ENCODE measurements at places on chromosomes 11 and 22.

DNA sequence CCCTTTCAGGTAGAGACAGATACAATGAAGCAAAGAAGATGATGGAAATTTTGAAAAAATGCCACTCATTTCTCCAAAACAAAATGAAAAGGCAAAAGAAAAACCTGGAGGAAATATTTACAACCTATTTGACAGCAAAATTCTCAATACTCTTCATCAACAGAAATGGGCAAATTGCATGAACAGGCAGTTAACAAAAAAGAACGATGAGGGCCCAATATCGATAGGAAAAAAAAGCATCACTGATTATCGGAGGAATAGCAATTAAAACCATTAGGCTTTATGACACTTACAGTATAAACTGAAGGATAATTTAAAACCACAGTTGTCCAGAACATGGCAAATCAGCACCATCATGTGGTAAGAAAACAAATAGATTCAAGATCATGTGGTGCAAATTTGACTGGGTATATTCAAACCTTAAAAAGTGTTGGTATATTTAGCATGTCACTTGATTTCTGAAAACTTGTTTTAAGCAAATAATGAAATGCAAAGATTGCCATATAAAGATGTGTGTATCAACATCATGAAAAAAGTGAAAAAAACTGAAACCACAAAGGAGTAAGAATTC, 222.9 kb downstream of the BRD1 start:
- DNase-seq: no peak

DNA sequence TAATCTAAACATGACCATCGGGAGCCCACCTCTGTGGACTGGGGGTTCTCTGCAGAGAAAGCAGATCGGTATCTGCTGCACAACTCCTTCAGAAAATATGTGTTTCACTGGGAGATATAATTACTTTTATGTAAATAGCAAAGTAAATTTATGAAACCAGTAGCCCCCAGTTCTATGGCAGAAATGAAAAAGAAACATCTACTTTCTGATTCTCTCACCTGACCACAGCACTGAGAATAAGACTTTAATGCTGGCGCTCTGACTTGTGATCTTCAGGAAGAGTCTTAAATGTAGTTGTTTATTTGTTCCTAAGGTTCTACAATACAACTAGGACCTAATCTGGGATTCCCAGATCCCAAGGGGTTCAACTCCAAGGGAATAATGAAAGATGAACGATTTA, 518.0 kb downstream of the DLG2 start:
- DNase-seq: no peak

GRCh38 chr11:63007920-63008319, 7.7 kb downstream of the SLC22A8 start:
- DNase-seq: no peak

- no peak for DNase-seq
Measured at GRCh38 chr22:23261900-23262450, 81.7 kb downstream of the BCR start.

DNA sequence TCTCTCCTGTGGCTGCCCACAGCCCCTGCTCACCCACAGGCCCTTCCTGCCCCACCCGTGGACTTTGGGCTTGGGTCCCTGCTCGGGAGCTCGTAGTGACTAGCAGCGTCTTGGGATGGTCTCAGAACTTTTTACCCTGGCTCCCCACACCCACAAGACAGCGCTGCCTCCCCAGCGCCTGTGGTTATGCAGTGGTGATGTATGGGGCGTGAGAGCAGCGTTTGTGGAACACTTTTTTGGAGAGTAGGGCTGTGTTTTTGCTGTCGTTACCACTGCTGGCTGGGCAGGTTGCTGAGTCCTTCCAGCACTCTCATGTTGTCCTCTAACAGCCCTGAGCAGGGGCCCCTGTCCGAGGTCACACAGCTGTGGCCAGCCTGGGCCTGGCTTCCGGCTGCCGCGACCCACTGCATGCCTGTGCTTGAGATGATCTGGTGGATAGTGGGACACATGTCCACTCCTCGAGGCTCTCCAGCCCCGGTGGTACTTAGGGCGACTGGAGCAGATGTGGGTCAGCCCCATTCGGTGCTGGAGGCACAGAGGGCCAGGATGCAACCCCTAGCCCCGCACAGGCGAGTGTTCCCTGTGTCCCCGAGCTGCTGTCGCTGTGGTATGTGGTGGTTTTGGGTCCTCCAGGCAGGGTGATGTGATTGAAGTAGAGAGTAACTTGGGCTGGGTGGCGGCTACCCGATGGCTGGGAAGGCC, 7.1 kb upstream of the GRAMD4 start:
- DNase-seq: no peak

GRCh38 chr22:44588348-44588747, 90.3 kb upstream of the RTL6 start:
- no peak for DNase-seq

- no peak for DNase-seq
Measured at GRCh38 chr11:69199583-69200315, 44.0 kb downstream of the SMIM38 start.

DNA sequence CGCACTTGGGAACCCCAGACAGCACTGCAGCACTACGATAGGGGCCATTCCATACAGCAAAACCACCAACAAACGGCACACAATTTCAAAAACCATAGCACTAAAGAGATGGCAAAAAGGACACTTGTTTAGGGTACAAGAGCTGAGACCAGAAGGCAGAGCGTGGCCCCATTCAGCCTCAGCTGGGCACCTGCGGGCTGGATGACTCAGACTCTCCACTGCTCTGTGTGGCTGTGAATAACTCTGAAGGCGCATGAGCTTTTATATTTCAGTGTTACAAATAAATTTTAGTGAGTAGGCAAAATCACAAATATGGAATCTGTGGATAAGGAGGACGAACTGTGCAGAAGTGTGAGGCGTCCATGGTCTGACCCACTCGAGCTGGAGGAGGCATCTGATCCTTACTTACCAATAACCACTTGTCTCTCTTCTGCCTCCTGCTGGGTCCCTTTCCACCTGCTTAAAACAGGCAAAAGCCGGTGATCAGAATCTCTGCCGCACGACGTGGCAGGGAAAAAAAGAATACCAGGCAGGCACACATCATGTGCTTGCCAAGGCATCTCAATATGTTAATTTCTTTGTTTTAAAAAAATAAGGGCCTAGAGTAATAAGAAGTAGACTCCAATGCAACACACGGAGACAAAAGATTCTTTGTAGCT, 325.7 kb downstream of the SHANK2 start:
- DNase-seq: peak; percentile 14
